ENCODE measurements at places on chromosomes 2 and 18. TPM values are rescaled to one million over a fixed set of nuclear protein-coding genes. Genes with fewer than 3 reads are reported as not detected.

The SCYGR4 gene
- total RNA-seq, result not detected

The AGAP1 gene
- 25.3 TPM for total RNA-seq

The TTC27 gene
- 12.6 TPM for total RNA-seq

The ECEL1 gene
- 0.10 TPM for total RNA-seq

The OSGEPL1 gene
- 10.1 TPM for total RNA-seq

The MC5R gene
- total RNA-seq, result not detected

The CD226 gene
- total RNA-seq, result 2.9 TPM

The DHRS9 gene
- 8.5 TPM for total RNA-seq

The SMPD4 gene
- total RNA-seq, result 37.9 TPM

The NXPH2 gene
- total RNA-seq, result not detected

- DNase-seq, result no peak
Observed at GRCh38 chr2:187438455-187438854, 9.6 kb downstream of the CALCRL start.

- DNase-seq, result no peak
Observed at GRCh38 chr18:57768537-57769326, 34.4 kb downstream of the ATP8B1 start.

- DNase-seq, result no peak
Observed at GRCh38 chr18:52200406-52200805, 139.6 kb upstream of the DCC start.

DNA sequence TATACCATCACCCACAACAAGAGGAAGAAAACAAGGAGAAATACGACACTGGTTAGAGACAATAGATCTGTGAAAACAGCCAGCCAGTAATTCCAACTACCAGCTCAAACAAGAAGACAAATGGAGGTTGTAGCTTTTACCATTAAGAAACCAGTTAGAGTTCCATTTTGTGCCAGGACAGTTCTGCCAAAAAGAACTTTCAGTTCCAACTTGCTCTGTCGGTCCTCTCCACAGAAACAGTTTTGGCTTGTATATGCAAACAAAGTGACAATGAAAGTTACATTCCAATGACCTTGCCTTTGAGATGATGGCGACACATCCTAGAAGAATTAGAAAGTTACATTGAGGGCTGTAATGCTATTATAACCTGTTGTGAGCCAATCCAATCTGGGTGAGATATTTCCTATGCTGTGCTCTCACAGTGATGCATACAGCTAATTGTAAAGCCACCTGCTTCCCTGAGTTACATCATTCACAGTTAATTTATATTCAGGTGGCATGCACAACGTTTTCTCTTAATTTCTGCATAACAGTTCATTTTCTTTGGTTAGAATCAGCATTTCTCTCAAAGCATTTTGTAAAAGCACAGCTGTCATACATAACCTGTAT is 1378.4 kb upstream of the PIK3C3 start:
- DNase-seq, result no peak

GRCh38 chr2:460861-461260 is 173.0 kb upstream of the ALKAL2 start:
- DNase-seq, result no peak

GRCh38 chr2:60839126-60839813 is 42.1 kb upstream of the REL start:
- DNase-seq, result no peak

DNA sequence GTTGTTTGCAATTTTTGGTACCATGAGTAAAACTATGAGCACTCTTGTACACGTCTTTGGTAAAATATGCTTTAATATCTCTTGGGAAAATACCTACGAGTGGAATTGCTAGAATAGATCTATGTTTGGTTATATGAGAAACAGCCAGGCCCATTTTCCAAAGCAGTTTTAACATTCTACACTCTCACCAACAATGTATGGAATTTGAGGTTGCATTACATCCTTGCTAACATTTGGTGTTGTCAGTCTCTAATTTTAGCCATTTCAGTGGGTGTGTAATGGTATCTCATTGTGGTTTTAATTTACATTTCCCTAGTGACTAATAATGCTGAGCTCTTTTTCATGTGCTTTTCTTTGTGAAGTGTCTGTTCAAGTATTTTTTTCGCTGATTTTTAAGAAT is 118.9 kb upstream of the TCF4 start:
- no peak for DNase-seq

DNA sequence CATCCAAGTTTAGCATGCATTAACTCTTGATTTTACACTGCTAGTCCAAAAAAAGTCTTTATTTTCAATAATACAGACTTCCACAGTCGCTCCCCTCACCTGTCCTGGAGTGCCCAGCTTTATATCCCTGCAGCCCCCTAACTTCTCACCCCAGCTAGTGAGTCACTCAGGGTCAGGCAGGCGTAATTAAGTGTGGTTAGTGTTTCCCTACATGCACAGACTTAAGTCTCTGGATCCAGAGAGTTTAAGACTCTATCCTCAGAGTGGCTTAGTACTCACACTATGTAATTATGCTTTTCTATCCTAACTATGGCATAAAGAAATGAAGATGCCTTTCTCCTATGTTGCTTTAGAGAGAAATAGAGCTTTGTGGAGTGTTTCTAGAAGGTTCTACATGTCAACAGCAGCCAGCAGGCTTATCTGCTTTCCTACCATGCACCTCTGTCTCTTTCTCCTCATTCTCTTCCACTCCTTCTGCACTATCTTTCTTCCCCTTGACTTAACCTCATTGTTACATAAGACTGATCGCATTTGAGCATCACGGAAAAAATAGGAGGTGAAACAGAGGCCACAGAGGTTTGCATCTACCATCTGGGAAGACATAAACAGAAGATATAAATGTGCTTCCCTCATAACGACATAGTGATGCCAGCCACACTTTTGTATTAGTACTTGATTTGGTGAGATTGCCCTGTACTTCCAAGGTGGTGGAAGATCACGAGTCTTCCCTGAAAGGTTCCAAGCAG is 34.4 kb upstream of the PMAIP1 start:
- no peak for DNase-seq

DNA sequence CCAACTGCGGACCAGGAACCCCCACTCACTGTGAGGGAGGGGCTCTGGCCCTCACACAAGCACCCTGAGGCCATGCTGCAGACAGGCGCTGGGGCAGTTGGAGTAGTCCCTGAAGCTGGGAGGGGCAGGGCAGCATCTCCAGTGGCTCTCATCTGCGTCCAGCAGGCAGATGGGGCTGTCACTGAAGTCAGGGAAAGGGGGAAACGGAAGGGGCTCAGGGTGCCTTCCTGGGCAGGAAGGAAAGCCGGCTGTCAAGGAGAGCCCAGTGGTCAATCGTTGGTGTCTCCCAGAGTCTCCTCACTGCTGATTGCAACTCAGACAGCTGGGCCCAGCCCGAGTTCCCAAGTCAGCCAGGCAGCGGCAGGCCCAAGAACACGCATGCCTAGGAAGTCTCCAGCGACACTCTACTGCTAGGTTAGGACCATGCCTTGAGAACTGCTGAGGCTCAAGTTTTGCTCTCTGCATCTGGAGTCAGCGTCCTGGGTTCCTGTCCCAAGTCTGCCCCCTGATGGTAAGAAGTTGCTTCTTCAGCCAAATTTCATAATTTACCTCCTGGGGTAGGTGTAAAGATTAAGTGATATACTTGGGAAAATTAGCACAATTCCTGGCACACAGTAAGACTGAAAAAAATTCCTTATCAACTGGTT is 27.4 kb upstream of the NMUR1 start:
- peak; percentile 92 for DNase-seq

DNA sequence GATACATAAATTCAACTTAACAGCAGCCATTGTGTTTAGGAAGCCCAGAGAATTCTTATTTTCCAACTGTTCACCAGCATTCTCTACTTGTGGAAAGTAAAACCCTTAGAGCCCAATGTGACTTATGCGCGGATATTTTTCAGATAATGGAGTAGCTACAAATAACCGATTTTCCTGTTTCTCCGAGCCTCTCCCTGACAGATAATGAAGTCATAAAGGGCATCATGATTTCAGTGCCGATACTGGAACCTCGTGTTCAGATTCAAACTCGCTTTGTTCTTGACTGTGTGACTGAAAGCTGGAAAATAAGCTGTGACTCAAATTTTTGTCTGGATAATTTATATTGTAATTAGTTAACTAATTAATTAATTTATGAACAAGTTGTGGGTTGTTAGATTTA is 228.2 kb downstream of the VAPA start:
- DNase-seq, result no peak

DNA sequence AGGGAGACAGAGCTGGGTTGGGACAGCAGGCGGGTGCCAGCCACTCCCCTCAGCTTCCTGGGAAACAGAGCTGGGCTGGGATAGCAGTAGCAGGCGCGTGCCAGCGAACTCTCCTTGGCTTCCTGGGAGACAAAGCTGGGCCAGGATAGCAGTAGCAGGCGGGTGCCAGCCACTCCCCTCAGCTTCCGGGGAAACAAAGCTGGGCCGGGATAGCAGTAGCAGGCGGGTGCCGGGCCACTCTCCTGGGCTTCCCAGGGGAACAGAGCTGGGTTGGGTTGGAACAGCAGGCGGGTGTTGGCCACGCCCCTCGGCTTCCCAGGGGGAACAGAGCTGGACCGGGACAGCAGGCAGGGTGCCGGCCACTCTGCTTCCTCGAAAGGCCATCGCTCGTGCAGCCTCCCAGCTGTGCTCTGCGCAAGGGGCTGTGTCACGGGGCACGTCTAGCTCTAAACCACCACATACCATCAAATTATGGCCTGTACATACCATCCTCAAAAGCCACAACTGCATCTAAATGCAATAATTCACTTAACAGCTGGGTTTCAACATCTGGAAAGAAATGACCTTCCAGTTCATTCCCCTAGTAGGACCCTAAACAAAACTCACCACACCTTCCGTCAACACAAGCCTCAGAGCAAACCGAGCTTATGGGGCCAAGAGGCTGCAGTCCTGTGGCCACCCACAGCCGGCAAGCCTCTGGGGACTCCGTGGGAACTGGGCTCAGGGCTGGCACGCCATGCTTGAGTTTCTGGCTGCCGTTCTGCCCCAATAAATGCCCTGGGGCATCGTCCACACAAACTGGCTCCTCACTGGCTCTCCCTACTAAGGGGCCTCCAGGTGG is 228.3 kb downstream of the TWIST2 start:
- no peak for DNase-seq

DNA sequence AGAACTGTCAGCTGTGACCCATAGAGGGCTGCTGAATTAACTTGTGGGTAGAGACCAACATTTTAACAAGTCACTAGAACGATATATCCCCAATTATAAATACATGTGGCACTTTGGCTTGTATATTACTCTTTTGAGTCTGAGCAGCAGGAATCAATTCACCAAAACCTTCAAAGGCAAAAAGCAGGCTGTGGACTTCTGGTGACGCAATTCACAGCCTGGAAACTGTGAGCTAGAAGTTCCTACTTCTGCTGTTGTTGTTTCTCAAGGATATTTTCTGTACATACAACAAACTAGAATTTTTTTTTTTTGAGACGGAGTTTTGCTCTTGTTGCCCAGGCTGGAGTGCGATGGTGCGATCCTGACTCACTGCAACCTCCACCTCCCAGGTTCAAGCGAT is 37.3 kb downstream of the PTCD3 start:
- DNase-seq, result no peak

GRCh38 chr18:68817584-68817983 is 19.7 kb downstream of the CCDC102B start:
- no peak for DNase-seq

GRCh38 chr2:180539541-180539940 is 440.9 kb upstream of the UBE2E3 start:
- no peak for DNase-seq
